Stimulated activated CD4-positive, alpha-beta T cell treated with anti-CD3 and anti-CD28 coated beads, Interleukin-1b, Interleukin-23, amount 100 ng/mL, for 1 hour (primary cell): ENCODE measurements at places on chromosomes 16 and 17.

- no peak for DNase-seq
Observed at GRCh38 chr16:878072-878784, 77.7 kb upstream of the GNG13 start.

GRCh38 chr16:86158688-86159360 lies 259.9 kb downstream of the IRF8 start:
- DNase-seq: no peak

DNA sequence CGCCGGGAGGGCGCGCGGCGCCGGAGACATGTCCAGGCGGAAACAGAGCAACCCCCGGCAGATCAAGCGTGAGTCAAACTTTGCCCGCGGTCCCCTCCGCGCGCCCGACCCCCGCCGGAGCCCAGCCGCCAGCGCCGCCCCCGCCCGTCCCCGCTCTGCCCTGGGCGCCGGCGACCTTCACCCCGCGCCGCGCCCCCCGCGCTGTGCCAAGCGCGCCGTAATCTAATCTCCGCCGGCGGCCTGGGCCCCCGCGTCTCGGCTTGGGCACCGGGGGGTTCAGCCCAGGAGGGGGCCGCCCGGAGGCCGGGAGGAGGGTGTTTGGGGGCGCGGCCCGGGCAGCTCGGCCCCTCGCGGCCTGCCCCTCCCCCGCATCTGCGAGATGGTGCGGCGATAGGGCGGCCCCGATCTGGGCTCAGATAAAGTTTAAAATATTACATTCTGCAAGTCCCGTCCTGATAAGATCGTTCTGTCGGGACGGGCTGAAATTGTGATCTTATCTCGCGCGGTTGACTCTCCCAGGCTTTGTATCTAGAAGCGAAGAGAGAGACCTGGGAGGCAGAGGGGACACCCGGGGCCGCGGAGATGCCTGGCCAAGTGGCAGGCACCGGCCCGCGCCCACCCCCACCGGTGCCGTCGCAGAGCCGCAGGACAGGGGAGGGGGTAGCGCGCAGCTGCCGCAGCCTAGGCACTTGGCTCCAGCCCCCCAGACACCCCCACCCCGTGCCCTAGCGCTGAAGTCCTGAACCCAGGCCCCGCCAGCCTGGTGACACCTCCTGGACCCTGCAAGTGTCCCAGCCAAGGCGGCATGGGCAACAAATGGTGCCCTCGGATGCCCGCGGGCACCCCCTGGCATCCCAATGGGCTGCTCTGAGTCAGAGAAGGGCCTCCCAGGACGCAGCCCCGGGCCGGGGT lies 787 bp downstream of the ZFPM1 start:
- no peak for DNase-seq

- DNase-seq: no peak
Observed at GRCh38 chr17:6699997-6700947, 12.9 kb downstream of the SLC13A5 start.

- no peak for DNase-seq
Observed at GRCh38 chr17:7219812-7220592, at the start of the genes ACADVL and DLG4. Gene ACADVL, plus strand, starts transcription at chr17:7219938. Its CDS starts 47 bp downstream, at chr17:7219985. Gene DLG4, minus strand, starts transcription at chr17:7219836.

DNA sequence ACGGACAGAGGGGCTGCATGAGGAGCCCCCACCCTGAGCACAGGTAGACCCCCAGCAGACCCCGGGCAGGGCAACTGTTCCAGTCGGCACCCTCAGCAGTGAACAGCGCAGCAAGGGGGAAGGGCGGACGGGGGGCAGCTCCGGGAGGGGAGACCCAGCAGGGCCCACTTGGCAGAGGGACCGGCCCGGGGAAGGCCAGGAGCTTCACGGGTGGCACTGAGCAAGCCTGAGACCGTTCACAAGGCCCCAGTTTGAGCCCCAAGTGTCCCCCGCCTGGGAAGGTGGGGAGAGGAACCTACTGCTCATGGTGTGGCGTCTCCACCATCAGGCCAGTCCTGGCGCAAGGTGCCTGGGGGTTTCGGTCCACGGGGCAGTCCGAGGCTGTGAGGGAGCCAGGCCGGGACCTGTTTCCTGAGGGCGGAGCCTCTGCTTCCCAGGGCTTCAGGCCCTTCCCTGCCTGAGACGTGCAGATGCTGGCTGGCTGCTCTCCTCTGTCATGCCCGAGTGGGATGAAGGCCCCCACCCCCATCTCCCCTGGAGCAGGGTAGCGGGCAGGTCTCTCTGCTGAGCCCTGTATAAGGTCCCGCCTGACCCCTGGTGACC lies 54.4 kb upstream of the GNG13 start:
- DNase-seq: no peak

DNA sequence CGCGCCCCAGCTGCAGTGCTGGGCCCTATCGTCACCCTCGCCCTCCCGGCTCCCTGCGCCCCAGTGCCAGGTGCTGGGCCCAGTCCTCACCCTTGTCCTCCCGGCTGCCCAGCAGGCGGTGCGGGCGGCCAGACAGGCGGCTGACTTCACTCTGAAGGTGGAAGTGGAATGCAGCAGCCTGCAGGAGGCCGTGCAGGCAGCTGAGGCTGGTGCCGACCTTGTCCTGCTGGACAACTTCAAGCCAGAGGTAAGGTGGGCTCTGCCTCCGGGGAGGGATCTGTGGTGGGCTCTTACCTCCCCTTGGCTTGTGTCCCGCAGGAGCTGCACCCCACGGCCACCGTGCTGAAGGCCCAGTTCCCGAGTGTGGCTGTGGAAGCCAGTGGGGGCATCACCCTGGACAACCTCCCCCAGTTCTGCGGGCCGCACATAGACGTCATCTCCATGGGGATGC lies 17.9 kb downstream of the QPRT start:
- no peak for DNase-seq

- no peak for DNase-seq
Observed at GRCh38 chr16:85917959-85918358, 19.0 kb downstream of the IRF8 start.

- DNase-seq: no peak
Observed at GRCh38 chr16:28555561-28555960, 1.8 kb downstream of the SGF29 start.
